GM20000 (cell line): ENCODE measurements at places on chromosomes 5 and 9.

- DNase-seq, result peak; percentile 27
Observed at GRCh38 chr9:136087741-136088480, 7.2 kb downstream of the NACC2 start.

- no peak for DNase-seq
Observed at GRCh38 chr5:56048124-56048523, 53.4 kb upstream of the IL6ST start.

DNA sequence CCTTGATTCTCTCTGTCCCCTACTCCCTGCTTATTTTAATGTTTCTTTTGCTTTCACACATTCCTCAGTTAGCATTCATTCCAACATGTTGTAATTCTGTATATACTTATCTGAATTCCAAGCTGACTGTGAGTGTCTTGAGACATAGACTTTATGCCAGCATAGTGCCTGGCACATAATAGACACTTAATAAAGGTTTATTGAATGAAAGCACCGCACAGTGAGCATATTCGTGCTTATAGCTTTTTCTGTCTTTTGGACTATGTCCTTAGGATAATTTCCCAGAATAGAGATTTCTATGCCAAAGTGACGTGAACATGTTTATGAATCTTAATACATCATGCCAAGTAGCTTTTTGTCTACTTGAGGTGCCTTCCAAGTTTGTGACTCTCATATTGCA, 174.6 kb downstream of the CD180 start:
- DNase-seq, result no peak

- DNase-seq, result peak; percentile 76
Observed at GRCh38 chr9:113602126-113603047, 138.9 kb downstream of the RGS3 start.

DNA sequence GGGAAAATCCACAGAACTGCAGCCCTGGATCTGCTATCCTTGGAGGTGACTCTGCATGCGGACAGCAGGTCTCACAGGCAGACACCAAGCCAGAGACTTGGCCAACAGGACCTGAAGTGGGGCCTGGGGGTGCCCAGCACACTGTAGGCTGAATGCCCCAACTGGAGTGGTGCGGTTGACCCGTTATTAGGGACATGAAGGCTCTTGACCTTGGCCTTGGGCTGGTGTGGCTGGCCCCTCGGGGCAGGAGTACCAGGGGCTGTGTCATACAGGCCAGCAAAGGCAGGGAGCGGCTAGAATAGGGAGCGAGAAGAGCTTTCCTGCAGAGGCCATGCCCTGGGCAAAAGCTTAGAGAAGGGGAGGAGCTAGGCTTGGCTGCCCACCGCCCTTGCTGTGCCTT, 153.2 kb upstream of the MVB12B start:
- DNase-seq, result no peak

DNA sequence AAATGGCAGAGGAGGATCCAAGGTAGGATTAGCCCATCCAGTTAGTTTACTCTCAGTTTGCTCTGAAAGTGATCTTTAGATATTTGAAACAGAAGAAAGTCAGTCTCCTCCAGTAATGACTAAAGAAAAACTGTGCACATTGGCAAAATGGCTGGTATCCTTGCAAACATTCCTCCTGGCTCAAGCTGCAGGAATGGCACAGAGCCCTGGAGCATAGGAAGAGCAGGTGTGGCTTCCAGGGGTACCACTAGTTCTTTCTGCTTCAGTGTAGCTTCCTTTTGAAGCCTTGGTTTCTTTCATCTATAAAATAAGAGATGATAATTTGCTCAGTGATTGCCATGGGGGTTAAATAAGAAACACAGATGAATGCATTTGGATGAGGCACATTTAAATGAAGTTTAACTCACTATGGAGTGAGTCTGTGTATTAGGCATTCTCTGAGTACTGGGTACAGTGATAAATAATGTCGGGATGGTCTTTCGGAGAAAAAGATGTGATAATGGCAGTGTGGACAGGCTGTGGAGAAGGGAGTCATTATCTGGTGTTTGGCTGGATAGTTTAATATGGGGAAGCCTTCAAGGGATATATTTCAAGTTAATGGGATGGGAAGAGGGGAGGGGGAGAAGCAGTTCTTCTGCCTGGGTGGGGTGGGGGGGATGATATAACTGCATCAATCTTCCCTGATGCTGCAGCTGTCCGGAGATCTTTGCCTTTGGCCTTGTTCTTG, 217.3 kb upstream of the KLF4 start:
- no peak for DNase-seq

GRCh38 chr5:111703662-111704061, 53.3 kb downstream of the NREP start:
- DNase-seq, result peak; percentile 67

DNA sequence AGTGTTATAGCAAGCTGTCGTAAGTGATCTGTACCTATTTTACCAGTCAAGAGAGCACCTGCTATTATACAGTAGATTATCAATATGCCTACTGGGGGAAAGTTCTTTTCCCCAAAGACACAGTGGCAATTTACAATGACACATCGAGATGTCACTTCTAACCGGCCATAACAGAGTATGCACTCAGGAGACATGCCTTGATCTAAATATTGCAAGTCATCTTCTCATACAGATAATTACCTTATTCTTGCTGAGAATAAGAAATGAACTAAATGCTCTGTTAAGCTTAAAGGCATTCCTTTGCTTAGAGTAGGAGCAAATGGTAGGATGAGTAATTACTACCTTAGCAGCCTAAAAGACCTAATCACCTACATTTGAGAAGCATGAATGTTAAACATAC, 71.6 kb downstream of the PKD2L2 start:
- no peak for DNase-seq

DNA sequence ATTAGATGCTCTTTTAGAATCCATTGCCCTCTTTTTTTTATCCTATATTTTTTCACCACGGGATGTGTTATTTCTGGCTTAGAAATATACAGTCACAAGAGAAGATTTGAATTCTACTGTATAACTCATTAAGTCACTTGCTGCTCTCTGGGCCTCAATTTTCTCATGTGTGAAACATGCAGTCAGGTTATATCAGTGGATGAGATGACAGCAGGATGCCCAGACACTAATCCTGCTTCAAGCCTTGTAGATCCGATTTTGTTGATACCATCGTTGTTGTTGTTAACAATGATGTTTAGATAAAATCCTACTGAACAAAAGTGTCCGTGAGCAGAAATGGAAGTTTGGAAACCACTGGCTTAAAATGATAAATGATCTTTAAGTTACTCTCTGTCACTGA, 421.9 kb upstream of the DMAC1 start:
- no peak for DNase-seq

DNA sequence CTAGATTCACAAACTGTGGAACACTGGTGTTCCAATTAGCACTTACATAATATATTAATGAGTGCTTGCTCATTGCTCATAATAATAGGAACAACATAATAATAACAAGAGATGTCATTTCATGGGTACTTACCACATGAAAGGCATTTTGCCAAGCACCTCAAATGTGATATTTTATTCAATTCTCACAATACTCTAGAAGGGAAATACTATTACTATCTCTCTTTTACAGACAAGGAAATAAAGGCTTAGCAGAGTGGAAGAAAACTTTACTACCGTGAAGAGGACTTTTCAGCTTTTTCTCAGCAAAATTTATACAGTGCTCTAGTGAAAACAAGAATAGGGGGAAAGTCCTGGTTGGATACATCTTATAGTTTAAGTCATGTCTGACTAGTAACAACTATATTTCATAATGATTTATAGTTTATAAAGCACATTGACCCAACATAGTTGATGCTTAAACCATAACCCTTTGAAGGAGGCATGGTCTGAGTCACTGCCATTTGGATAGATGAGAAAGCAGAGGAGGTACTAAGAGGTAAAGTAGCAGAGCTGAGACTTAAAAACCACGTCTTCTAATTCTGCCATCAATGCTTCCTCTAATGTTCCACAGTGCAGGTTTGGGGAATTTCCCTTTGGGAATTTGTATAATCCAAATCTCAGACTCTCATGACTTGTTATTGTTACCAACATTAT, 124.7 kb downstream of the CEP120 start:
- DNase-seq, result no peak

DNA sequence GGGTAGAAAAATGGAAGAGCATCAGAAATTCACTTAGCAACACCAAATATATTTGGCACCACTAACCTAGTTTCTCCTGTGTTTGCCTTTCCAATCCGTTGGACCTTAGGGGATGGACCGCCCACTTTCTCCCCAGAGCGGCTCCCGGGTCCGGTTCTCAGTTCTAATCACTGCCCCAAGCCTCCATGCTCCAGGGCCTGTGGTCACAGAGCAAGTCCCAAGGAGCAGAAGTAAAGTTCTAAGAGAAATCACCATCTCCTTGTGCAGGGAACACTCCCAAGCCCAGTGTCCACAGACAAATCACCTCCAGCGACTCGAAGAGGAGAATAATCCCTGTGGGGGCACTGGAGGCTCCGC, 728 bp upstream of the SLC1A1 start:
- no peak for DNase-seq

GRCh38 chr5:107118184-107119019, 552.3 kb downstream of the EFNA5 start:
- DNase-seq, result no peak

GRCh38 chr5:1110307-1111240, 1.3 kb downstream of the SLC12A7 start:
- no peak for DNase-seq

DNA sequence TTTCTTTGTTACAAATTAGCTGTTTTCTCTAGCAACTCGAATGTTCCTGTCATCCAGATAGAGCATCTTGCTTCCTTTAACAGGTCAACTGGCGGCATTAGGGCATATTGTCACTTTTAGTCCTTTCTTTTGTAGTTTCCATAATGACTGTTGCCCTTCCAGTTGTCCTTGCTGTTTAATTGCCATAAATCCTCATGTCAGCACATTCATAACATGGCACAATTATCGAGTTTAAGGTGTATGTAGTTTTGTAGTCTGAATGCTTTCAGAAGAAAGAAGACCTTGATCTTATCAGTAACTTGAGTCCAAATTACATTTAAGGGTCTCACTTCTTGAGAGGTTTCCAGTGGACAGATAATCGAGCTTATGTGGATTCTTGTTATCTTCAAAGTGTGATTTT, 161.7 kb upstream of the CDH12 start:
- no peak for DNase-seq

DNA sequence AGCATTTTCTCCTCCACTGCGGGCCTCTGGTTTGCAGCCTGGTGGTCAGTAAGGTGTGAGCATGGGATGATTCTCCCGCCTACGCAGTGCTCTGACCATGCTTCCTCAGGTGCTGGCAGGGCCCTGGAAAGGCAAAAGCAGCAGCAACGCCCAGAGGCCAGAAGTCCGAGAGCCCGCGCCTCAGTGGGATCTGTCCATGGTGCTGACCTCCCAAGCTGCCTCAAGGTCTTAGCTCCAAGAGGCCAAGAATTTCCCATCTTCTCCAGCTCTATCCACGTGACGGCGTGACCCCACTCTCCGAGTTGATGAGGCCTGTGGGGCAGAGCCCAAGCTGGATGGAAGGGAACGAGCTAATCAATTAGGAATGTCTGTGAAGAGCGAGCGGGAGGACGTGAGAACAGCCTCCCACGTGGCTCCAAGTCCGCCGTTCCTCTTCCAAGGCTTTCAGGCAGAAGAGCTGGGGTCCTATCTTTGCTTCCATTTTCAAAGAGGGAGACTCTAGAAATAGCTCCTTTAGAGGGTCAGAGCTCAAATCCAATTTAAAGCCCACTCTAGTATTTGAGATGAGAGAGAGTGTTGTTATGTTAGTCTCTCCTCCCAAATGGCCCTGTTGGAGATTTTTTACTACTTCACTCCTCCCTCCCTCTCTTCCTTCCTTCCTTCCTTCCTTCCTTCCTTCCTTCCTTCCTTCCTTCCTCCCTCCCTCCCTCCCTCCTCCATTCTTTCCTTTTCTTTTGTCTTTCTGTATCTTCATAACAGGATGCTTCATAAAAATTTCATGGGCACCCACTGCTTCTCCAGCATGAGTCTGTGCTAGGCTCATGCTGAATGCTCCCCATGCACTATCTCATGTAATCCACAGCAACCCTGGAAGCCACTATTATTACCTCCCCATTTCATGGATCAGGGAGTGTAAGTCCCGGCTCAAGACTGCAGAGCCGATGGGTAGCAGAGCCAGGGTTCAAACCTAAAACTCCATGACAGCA, 69.3 kb downstream of the OLFM1 start:
- peak; percentile 52 for DNase-seq

DNA sequence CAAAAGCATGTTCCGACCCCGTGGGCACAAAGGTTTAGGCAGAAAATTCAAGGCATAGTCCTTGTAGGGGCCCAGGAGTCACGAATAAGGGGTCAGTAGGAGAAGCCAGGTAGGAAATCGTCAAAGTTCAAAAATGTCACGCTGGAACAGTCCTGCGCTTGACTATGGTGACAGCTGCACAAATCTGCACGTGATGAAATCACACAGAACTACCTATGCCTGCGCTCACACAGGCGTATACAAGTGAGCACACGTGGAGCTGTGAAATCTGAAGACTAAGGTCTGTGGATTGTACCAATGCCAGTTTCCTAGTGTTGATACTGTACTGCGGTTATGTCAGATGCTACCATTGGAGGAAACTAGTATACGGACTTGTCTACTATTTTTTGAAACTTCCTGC, 303.1 kb upstream of the PANK3 start:
- no peak for DNase-seq

DNA sequence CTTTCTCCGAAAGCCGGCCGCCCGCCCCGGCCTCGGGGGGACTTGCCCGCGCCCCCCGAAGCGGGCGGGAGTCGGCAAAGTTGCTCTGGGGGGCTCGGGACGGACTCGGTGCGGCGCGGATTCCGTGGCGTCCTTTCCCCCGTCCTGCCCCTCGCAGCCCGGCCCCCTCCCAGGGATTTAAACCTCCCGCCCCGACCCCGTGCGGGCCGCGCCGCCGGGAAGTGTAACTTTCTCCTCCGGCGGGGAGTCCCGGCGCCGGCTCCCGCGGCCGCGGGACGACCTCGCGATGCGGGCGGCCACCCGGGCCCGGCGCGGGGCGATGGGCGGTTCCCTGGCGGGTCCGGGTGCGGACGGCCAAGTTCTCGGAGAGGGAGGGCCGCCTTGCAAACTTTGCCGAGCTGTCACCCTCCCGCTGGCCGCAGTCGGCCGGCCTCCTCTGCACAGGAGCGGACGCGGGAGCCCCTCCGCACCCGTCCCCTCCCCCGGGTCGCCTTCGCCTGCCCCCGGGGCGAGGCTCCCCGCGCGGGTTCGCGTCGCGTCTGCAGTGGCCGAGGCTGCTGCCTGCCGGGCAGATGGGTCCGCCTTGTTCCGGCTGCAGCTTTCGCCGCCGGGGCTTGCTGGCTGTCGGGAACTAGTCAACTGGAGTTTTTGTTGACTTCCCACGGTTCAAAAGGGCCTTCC, 732 bp downstream of the PBX3 start:
- DNase-seq, result peak; percentile 70

DNA sequence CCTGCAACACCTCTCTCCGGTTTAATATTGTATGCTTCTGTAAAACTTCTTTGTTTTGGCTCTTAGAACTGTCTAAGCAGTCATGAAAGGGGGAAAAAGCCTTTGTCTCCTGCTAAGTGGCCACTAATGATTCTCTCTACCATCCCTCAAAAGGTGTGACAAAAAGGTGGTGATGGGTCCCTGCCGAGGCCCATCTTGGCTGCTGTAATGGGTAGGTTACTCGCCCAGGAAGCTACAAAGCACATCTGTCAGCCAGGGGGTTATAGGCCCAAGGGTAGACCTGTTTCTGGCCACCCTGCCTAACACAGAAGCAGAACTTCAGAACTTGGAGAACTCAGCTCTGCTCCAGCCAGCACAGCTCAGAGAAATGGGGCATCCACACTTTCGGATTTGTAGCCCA, 1.6 kb downstream of the FAM219A start:
- no peak for DNase-seq
